C1 segment of cervical spinal cord (tissue), 14 donors: ENCODE measurements at places on chromosomes 12 and 14.

DNA sequence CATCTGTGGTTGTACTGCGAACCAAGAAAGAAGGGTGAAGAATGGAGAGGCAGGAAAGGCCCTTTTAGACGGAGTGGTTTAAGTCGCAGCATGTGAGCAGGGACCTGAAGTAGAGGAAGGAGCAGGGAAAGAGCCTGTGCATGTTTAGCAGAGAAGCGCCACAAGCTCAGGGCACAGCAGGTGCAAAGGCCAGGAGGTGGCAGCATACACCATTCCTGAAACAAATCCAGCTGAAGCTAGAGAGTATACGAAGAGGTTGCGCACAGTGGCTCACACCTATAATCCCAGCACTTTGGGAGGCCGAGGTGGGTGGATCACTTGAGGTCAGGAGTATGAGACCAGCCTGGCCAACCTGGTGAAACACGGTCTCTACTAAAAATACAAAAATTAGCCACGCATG, 49.9 kb downstream of the HELB start:
- no peak for DNase-seq

DNA sequence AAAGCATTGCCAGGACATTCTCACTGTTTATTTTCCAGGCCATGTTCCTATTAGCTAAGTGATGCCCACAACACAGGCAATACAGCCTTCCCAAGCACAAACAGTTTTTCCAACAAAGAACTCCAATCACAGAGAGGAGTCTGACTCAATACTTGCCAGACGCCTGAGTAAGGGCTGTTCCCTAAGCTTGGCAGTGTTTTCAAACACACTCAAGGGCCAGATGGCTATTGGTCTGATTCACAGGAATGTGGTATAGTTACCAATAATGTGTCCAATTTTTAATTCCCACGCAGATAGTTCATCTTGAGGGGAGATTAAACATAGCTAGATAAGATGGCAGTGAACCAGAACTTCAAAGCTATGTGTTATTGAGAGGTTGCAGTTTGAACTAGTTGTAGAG, 381.0 kb downstream of the SNAPC1 start:
- no peak for DNase-seq

DNA sequence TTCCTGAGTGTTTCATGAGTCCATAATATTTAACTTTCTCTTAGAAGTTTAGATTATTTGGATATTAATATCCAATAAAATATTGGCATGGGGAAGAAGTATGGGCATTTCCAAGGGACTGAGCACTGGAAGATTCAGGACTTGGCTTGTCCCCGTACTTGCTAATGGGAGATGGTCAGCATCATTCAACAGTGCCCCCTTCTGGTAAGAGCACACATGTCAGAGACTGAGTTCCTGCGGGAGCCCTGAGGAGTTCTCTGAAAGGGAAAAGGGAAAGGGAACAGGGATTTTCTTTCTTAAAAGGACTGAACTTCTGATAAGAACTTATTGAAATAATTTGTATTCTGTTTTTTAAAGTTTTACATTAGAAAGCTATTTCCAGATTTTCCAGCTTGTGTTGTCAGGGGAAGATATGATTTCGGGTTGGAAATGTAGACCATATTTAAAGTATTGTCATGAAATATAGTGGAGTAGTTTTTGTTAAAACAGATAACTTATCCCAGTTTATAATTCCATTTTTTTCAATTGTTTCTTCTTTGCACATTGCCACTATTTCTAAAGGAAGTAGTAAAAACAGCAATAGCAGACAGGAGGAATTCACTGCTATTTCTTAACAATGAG, 59.8 kb upstream of the C12orf71 start:
- DNase-seq = peak; percentile 4

- DNase-seq = no peak
Measured at GRCh38 chr12:49825971-49826421, 2.2 kb downstream of the NCKAP5L start.

- DNase-seq = no peak
Measured at GRCh38 chr14:69002069-69002468, 23.0 kb upstream of the ACTN1 start.

DNA sequence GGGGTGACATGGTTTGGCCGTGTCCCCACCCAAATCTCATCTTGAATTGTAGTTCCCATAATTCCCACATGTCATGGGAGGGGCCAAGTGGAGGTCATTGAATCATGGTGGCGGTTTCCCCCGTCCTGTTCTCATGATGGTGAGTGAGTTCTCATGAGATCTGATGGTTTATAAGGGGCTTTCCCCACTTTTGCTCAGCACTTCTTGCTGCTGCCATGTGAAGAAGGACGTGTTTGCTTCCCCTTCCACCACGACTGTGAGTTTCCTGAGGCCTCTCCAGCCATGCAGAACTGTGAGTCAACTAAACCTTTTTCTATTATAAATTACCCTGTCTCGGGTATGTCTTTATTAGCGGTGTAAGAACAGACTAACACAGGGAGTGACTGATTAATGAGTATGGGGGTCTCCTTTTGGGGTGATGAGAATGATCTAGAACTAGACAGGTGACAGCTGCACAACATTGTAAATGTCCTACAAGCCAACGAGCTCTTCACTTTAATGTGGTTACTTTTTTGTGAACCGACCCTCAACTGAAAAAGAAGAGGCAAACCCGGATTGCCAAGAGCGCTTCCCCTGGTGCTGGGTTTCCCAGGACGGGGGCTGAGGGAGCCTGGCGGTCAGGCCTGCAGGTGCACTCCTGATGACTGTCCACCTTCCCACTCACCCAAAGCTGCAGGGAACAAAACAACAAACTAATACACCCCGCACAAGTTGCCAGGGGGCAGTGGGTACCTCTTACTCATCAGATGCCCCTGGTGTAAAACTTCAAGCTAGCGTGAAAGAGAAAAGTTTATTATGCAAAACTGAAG, 90.1 kb downstream of the NCOR2 start:
- no peak for DNase-seq

GRCh38 chr14:72744416-72745120, 149.3 kb downstream of the DPF3 start:
- DNase-seq = no peak

- no peak for DNase-seq
Measured at GRCh38 chr12:95995238-95996031, 709 bp downstream of the HAL start.

DNA sequence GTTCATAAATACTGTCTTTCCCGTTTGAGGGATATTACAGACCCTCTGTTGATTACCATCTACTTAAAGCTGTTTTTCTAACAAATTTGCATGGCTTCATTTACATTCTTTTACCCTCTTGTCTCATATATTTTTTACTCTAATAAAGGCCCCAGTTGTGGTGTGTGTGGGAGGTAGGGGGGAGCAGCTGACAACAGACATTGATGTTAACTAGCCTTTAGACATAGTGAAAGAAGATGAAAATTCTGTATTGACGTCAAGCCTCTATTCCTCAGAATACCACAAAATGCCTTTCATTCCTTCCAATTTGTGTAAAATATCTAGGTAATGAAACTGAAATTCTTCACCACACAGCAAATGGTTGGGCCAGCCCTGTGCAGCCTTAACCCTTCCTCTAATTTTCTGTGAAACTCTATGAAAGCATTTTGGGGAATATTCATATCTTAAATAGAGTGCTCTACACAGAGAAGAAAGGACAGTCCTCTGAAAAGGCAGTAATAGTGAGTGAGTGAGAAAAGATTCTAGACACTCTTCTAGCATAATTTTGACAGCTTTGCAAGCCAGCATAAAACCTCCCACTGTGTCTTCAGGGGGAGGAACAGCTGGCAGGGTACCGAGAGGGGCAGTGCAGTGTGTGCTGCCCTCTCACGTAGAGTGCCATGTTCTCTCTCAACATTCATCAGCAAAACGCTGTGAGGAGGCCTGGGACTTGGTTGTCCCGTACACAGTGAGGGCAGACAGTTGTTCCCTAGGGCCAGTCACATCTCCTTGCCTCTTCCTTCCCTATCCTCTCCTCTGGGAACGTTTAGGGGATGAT, 20.1 kb upstream of the CERS5 start:
- DNase-seq = no peak

DNA sequence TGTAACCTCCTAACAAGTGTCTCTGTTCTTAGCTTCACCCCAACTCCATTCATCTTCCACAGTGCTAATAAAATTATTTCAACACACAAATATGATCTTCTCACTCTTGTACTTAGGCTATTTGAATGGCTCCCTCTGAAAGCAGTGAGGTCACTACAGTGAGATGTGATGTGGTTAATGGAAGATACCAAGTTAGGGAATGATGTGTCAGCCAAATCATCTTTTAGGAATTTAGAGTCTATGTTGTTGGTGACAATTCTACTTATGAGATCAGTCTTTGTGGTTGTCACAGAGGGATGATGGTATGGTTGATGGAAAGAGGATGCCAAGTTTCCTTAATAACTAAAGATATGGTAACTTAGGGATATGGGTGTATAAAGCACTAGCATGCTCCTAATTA, 57.6 kb downstream of the POLR3B start:
- no peak for DNase-seq

DNA sequence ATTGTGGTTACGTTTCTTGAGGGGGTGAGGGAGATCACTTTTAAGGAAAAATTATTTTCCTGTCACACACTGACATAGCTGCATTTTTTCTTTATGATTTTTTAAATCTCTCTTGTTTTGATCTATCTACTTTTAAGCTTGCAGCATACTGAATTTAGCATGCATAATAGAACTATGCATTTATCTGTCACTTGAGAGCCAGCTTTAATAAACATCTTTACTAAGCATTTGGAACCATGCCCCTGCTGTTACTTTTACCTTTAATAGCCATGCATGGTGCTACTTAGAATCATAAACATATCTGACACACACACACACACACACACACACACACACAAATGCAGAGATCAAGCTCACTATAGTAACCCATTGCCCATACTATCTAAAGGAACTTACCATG, 486.2 kb downstream of the NELL2 start:
- DNase-seq = no peak

DNA sequence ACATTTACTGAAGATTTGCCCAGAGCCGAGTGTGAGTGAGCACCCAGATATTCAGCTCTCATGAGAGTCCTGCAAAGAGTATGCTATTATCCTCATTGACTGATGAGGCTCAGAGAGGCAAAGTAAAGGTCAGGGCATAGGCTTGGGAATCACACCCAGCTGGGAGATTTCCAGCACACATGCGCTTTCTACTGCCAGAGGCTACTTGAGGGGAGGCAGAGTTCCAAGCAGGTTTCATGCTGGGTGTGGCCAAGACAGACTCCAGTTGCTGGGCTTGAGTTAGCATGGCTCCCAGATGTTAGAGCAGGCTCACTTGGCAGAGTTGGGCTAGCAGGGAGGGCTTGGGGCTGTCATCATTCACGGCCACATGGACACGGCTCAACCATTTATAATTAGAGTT, 14.4 kb upstream of the FAM181A start:
- DNase-seq = no peak

GRCh38 chr14:101185073-101185835, 281.7 kb upstream of the RTL1 start:
- no peak for DNase-seq

- no peak for DNase-seq
Measured at GRCh38 chr12:96360550-96360949, 39.7 kb downstream of the CDK17 start.

- no peak for DNase-seq
Measured at GRCh38 chr12:58310809-58311622, 369.6 kb downstream of the ATP23 start.

DNA sequence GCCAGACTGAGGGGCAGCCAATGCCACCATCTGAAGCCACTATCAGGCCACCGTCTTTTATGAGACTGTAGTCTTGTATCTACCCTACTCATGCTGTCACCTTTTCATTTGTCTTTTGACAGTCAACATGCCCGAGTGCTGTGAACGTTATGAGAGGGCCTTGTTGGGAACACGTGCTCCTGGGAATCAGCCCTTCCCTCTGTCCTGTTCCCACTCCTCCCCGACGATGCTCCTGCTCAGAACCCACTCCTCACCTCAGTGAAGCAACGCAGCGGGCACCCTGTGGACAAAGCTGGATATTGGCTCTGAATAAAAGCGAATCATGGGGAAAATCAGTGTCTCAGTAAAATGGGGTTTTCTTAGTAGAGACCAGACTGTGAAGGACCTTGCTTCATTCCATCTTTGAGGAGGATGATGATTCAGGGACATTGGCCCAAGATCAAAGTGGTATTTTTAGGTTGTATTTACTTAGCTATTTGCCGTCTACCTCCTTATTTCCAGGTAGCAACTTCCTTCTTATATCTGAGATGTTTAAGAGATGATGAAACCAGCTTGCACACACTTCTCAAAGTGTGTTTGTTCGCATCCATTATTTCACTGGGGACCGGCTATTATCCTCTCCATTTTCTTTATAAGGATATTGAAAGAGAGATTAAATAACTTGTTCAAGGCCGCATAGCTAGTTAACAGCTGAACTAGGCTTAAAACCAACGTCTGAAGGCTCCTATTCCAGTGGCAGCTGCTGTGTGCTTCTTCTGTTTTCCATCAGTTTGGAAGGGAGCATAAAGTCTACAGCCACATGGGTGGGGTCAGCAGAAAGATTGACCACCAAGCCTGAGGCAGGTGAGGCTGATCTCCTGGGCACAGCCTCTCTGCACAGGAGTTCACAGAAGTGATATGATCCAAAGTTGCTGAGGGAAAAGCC, 43.9 kb upstream of the CTDSP2 start:
- no peak for DNase-seq

DNA sequence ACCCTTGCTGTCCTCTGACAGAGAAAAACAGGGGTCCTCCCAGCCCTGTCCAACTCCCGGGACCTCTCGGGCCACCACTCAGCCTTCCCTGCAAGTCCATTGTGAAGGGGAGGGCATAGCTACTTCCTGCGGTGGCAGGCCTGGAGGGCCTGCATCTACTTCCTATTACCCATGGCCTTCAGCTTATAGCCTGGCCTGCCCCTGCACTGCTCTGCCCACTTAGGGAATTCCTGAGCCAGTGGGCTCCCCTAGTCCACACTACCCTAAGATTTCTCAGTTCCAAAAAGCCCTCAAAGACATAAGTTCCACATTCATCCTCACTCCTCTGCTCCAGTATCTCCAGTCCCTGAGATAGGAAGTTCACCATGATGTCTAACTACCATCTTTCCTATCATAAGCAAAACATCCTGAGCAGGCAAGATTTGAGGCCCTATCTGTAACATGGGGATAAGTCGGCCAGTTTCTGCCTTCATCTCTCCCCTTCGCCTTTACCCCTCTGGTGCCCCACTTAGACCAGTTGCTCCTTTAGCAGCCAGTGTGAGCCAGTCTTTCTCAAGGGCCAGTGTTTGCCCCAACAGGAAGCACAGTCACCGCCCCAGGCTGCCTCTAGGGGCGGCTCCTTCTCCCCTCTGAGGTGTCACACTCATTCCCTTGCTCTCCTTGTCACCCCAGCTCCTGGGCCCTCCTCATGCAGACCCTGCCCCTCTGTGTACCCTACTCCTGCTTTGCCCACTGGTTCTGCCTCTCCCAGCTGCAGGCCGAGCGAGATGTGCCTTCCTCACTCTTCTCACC, 10.9 kb downstream of the HDAC7 start:
- DNase-seq = no peak

DNA sequence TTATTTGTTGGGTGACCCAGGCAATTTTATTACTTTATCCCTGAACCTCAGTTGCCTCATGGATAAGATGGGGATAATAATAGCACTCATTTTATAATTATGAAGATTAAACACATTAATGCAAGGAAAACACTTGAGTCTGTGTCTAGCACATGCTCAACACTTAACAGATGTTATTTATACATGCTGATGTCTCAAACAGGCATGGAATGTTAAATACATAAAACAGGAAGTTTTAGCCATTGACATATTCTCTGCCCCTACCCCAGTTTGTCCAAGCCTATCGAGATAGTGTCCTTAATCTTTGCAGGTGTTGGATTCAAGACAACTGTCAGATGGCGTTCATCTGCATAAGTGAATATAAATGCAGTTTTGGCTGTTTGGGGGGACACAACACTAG, 109.8 kb downstream of the SCAF11 start:
- no peak for DNase-seq

- no peak for DNase-seq
Measured at GRCh38 chr12:59010118-59010517, 89.8 kb upstream of the LRIG3 start.
